Ecto neural progenitor cell (in vitro differentiated cells): ENCODE measurements at places on chromosomes 1 and 21.

DNA sequence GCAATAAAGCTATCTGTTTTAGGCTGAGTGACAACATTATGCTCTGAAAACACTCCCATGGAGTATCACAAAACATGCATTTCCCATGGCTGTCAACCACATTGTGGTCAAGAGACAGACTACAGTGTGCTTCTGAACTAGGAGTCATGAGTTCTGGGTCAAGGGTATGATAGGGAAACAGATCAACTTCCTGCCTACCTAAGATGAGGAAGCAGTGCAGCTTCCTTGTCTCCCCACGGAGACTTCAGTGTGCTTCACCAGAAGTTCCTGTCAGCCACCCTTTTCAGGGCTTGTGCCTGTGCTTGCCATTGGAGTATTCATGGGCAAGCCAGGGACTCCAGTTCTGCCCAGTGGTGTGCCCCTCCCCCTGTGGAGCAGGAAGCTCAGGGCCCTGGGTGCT, 19.9 kb downstream of the LCE3E start:
- DNase-seq: no peak

DNA sequence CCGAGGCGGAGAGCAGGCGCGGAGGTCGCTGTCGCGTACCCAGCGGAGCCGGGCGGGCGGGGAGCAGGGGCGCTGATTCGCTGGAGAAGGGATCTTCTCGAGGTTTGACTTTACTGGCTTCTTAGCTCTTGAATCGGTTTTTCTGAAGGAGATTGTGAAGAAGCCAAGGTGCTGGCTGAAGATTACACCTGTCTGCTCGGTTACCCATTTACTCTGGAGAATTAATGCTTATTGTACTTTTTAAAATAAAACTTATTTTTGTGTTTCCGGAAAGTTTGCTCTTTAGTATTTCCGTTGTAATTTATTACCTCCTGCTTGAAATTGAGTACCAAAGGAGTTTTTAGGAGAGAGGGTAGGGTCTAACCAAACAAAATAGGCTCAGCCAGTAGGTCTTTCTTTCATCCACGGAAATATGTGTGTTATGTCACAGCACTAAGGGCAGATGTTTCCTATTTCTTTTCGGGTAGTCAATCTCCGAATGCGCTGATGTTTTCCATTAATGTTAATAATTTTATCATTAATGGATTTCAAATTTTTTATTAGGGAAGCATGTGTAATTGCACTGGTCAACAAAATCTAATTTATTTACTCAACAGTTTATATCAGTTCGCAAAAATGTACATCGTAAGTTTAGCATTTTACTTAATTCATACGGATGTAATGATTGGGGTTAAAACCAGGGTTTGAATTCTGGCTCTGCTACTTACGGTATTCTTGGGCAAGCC, 510 bp upstream of the GNG5 start:
- no peak for DNase-seq

- no peak for DNase-seq
These were observed 100.7 kb upstream of the OLFM3 start for GRCh38 chr1:102097451-102097850.

DNA sequence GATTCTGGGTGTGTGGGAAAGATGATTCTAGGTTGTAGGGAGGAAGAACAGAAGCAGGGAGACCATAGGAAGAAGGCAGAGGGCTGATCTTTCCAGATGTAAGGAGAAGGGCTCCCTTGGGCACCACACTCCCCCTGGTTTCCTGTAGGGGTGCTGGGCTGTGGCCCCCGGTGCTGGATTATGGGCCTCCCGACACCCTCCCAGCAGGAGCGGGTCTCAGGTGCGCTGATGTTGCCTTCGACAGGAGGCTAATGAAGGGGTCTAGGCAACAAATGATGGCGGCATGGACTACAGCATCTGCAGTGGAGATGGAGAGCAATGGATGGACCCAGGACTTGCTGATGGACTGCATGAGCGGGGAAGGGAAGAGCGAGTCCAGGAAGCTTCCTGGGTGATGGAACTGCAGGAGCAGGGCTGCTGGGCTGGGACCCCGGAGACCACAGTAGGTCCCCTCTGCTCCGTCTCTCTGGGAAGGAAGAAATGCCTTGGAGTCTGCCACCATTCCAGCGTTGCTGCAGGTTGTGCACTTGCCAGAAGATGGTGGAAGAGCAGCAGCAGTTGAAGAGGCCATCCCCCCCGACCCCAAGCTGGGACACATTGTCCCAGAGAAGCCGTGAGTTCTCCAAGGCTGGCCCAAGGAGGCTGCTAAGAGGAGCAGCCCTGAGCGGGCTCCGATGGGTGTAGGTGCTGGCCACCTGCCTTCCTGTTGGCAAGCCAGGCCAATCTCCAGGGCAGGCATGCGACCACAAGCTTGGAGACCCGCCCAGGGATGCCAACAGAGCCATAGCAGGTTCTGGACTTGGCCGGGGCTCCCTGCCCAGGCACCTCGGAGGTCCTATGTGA, 95.4 kb upstream of the VAMP3 start:
- DNase-seq: no peak

DNA sequence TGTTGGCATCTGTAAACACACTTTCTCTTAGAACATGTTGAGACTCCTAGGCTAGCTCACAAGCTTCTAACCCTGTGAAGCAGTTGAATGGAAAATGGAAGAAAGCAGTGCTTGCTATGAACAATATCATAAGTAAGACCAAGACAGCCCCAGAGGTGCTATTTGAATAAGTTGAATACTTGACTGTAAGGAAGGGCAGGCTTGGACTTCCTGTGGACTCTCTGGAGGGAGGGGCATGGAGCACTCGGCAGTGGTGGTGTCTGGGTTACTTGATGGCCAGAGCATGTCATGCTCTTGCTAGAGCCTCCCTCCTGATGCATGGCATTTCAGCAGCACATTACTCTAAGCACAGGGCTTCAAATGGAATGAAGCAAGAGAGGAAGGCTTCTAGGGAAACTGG, 60.0 kb downstream of the MRPS6 start:
- DNase-seq: no peak

- no peak for DNase-seq
These were observed 55.8 kb downstream of the GNG12 start for GRCh38 chr1:67777440-67777839.

DNA sequence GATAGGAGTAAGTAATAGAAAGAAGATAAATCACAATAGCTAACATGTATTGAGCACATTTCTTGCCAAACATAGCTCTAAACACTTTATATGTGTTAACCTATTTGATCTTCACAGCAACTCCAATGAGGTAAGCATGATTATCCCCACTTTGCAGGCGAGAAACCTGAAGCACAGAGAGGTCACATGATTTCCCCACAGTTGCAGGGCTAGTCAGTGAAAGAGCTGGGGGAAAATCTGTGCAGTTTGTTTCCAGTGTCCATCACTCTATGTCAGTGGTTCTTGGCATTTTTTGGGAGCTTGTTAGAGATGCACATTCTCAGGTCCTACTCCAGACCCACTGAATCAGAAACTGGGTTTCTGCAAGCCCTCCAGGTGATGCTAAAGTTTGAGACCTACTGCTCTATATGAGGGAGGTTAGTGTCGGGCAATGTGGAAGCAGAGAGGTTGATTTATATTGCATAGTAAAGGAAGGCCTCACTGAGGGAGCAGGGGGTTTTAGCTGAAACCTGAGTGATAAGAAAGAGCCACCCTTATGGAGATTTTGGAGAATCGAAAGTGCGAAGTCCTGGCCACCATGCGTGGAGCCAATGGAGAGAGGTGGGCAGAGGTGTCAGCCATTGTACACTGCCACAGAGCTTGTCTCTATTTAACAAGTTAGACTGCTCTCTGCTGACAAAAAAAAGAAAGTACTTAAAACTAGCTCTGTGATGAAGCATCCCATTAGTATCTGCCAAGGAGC, 20.9 kb downstream of the MCOLN3 start:
- no peak for DNase-seq

DNA sequence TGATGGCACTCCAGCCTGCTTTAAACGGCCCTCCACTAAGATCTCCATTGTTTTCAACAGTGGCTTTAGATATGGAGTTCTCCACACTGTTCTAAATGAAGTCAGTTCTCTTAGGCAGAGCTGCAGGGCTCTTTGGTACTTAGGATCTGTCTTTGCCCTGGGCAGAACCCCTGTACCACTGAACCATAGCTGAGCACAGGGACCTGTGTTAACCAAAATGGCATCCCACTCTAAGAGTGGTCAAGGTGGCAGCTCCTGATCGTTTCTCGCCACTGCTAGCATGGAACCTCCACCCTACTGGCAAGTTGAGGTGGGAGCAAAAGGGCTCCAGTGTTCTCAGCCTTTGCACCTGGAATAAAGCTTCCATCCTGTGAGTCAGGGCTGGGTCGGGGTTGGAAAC, 186.7 kb downstream of the TM2D1 start:
- DNase-seq: no peak

- peak; percentile 77 for DNase-seq
These were observed 109.4 kb downstream of the NAV1 start for GRCh38 chr1:201648066-201648906.

DNA sequence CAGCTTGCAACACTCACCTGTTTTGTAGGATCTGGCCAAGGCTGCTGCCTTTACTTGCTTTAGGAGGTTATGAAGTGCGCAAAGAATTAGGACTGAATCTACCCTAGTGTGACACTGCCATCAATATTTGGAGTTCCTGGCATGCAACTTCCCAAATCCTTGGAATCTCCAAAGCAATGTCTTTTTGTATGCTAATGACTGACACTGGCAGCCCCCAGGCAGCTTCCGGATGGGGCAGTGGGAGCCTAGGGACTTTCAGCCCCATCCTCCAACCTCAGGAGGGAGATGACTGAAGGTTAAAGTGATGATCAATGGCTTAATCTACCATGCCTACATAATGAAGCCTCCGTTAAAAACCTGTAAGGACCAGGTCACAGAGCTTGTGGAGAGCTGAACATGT, 5.5 kb downstream of the RCC2 start:
- no peak for DNase-seq

GRCh38 chr1:1304331-1305299, 3.1 kb downstream of the ACAP3 start:
- DNase-seq: peak; percentile 87

GRCh38 chr1:1926346-1926811, 7.3 kb upstream of the TMEM52 start:
- peak; percentile 44 for DNase-seq

DNA sequence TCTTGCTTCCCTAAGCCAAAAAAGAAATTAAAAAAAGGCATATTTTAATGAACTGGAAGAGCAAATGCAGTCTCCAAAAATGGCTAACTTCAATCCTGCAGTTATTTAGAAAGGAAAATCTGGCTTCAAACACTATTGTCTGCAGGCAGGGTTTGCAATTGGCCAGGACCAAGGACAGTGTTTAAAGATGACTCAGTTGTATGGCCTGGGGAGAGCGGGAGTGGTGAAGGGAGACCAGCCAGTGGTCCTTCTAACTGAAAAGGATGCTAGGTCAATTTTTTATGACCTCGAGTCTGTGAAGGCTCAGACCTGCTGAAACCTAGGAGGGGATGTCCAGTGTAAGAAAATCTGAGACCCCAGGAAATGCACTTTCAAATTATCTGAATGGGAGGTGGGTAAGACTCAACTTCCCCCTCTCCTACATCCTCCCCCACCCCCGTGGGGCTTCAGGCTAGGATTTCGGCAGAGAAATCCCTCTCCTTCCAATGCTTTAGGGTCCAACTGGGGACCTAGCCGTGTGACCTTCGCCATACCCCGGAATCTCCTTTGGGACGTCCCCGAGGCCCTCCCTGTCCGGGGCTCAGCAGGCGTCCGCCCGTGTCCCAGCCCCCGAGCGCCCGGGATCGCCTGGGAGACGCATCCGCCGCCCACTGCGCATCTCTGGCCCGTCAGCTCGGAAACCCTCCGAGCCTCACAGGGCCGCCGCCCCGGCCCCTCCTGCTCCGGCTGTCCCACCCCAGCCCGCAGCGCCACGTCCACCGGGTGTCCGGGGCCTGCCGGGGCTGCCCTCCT, 602 bp upstream of the RIMKLA start:
- peak; percentile 48 for DNase-seq

DNA sequence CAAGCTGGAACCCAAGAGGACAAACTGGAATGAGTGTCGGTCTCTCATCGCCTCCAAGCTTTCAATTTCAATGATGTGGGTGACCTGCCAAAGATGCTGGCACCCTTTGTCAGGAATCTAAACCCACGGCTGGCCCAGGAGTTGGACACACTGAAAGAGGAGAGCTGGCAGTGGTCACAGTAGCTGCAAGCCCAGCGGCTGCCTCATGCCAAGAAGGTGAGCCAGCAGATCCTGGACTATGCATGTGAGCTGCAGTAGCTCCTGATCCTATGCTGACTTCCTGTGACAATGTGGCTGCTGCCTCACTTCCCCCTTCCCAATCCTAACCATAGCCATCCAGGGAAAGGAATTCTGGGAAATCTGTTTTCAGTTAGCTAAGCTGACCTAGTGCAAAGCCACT, 117.0 kb upstream of the VAV3 start:
- no peak for DNase-seq

DNA sequence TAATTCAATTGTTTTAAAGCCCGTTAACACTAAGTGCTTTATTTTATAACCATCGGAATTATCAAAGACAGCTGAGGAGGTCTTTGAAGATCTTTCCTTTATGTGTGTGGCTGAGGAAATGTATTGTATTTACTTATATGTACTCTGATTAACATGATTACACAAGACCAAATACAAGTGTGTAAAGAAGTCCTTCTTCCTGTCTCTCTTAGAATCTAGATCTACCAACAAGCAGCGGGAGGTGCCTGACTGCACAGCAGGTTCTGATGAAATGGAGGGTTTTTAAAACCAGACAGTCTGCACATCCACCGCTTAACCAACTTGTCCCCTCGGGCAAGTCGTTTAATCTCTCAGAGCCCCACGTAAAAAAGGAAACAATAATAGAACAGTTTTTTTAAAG, 240.5 kb upstream of the MAP1LC3C start:
- DNase-seq: no peak

GRCh38 chr1:29674627-29675326, 438.5 kb downstream of the PTPRU start:
- peak; percentile 24 for DNase-seq

- DNase-seq: no peak
These were observed 144.1 kb upstream of the C8B start for GRCh38 chr1:57109883-57110282.

- peak; percentile 81 for DNase-seq
These were observed 9.0 kb downstream of the NPPA start for GRCh38 chr1:11838349-11839272.

DNA sequence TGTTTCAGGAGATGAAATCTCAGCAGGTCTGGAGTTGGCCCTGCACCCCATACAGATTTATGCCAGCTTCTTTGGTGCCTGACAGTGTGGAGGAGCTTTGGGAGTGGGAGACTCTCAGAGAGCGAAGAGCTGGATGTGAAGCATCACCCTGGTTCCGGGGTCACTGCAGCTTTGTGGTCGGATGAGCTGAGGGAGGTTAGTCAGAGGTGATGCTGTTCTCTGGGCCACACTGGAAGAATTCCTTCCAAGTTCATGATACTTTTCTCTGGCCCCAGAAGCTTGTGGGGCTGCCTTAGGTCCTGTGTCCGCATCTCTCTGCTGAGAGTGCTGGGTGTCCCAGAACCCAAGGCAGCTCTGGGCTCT, 467.8 kb downstream of the CAMTA1 start:
- DNase-seq: no peak

DNA sequence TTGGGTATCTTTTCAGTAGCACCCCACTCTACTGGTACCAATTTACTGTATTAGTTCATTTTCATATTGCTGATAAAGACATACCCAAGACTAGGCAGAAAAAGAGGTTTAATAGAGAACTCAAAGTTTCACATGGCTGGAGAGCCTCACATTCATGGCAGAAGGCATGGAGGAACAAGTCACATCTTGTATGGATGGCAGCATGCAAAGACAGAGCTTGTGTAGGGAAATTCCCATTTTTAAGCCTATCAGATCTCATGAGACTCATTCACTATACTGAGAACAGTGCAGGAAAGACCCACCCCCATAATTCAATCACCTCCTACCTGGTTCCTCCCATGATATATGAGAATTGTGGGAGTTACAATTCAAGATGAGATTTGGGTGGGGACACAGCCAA, 878.6 kb upstream of the ADGRL4 start:
- DNase-seq: no peak

GRCh38 chr1:161192476-161193465, 6.1 kb downstream of the ADAMTS4 start:
- peak; percentile 72 for DNase-seq
